ENCODE measurements at places on chromosomes 7 and 10.
A peak's percentile ranks its signal among the peaks of the same experiment; 100 is the strongest.

- peak; percentile 94 for DNase-seq
Measured at GRCh38 chr7:129949292-129950133, 3.2 kb downstream of the UBE2H start.

DNA sequence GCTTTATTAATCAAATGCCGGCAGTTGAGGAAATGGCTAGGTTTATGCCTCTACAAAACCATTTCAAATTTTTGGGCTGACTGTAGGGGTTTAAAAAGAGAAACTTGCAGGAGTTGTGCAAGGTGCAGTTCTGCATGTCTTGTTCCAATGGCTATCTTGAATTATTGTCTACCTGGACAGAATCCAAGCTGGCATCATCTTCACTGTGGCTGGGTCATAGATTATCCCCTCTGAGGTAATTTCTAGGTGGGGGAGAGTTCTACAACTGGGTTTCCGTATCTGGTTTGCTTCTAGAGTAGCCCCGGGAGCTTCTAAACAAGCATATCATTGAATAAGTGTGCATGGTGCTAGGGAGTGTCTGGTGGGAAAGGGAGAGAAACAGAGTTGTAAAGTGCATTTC, 16.9 kb downstream of the BET1 start:
- DNase-seq, result no peak

DNA sequence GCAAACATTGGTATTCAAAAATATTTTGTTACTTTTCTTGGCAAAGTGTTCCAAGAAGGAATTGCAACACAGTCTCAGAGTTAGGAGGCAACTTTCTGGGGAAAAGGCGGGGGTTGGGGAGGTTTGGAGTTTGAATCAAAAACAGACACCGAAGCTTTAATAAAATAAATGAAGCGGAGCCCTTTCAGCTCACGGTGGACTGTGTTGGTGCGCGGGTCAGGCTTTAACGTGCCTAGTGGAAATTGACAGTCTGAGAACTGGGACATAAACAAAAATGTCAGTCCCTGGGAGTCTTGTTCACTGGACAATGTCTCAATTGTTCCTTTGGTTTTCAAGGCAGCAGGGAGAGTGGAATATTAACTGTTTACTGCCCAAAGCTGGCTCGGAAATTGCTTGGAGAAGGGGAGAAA, 109.3 kb downstream of the TCF7L2 start:
- DNase-seq, result peak; percentile 72

DNA sequence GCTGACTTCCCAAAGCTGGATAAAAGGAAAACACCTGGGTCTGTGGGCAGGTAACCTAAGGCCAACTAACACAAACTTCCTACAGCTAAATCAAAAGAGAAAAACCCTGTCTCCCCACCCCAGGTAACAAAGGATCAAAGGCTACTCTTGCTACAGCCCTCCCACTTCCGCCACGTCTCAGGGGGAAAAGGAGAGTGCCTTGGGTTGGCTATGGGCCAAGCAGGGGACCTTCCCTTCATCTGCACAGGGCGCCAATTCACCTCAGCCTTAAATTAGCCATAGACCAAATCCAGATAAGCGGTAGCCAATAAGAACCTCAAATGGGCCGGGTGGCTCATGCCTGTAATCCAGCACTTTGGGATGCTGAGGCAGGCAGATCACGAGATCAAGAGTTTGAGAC, 69.1 kb upstream of the LANCL2 start:
- DNase-seq, result no peak

DNA sequence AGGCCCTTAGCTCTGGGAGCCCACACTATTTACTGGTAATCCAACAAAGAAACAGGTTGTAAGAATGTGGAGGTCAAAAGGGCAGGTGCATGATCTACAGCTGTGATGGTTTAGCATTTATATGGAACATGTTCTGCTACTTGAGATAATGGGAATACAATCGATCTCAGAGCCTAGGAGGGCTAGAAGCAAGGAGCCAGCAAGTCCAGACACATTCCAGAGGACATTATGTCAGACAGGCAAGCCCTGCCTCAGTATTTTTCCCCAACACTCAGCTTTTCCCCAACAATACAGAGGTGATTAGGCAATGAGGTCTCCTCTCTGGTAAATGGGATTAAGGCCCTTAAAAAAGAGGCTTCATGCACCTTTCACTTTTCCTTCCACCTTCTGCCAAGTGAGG, 21.4 kb upstream of the GNAT3 start:
- DNase-seq, result no peak

DNA sequence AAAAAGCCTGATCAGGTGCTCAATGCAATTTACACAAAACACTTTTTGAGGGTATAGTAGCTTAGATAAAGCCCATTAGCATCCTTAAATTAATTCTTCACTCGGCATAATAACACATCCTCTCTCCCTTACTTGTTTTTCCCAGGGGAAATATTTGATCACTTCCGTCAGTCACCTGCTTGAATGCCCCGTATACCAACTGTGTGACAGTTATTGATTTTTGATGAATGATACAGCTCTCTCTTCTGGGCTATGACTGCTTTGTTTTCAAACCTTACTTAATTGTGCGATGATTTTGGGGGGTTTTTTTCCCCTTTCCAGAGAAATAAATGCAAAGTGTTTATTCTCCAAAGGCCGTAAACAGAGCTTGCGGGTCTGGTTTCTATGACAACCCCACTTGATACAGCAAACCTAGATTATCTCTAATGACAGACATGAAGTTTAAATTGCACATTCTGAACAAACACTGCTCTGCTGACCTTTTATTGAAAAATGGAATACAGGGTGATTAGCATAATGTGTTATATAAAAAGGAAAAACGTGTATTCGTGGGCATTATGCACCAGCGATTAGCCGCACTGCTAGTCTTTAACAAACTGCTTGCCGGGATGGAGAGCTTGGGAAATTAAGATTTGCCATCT, 78.4 kb upstream of the NANOS1 start:
- no peak for DNase-seq
